ENCODE measurements at places on chromosomes 2 and 18.

DNA sequence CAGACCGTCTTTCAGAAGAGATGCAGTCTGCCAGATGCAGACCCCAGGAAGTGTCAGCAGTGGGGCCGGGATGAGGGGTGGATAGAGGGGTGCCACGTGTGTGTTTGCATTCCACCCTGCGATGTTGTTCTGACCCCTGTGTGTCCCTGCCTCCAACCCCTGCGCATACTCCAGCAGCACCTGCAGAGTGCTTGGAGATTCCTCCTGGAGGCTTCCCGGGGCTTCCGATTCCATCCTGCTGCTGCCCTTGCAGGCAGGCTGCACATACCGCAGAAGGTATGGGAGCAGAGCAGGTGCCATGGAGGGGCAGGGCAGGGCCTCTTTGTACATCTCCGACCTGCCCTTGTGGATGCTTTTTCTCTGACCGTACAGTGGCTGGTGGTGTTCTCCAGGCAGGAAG is 177.2 kb downstream of the SH3RF3 start:
- no peak for ATAC-seq

DNA sequence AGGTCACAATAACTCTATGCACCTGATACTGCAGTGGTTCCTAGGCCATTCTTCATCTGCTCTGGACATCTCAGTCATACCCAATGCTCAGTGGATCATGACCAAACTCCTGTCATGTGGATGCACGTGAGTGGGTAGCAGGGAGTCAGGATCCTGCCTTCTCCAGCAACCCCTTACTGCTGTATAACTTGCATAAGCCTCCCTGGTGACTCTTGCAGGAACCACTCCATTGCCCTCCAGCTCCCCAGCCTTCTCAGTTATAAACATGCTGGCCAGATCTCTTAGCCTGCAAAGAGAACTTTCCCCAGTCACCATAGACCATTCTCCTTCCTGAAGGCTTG is 98.6 kb upstream of the ZNF397 start:
- ATAC-seq = no peak

DNA sequence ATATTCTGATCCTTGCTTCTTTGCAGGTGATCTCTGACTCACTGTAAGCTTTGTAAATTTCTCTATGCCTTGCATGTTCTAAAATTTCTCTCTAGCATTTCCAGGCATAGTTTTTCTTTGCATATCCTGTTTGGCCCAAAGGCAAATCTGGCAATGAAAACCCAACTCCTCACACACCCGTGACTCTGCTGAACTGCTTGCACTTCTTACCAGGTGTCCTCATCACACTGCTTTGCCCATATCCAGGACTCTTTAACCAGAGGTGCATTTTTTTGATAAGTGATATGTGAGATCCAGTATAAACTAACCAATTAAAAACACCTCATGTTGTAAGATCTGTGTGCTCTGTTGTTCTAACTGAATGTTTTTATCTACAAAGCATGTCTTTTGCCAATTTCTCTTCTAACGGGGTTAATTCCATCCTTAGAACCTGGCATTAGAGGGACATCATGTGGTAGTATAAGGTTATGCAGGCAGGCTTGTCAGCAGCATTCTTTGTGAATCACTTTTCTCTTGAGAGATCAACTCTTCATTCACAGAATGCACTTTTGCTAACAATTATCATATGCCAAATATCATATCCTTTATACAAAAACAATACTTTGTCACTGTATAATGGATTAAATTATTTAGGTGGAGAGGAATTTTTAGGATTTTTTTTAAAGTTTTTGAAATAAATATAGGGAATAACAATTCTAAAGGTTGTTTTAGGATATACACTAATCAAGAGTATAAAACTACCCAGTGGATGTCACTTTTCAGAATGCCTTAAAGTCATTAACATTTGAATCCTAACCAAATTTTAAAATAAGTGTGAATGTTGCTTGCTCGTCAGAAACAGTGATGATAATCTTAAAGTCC is 20.8 kb upstream of the TMX3 start:
- no peak for ATAC-seq

DNA sequence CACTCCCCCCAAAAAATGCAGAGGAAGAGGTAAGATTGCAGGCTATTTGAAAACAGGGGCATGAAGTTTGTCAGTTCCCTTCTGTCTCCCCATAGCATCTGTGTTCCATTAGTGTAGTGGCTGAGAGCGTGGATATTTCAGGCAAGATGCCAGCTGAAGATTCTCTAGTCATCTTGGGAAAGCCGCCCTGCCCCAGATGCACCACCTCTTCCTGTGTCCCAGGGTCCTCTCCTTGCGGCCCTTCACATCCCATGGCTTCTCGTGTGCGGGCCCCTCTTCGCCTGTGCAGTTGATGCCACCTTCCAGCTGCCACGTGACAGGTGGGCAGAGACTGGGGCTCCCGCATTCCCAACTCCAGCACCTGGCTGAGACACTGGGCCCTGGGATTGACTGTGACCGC is 16.1 kb downstream of the TMEM127 start:
- peak; percentile 32 for ATAC-seq

GRCh38 chr2:222627764-222628163 is 28.1 kb downstream of the FARSB start:
- no peak for ATAC-seq

- ATAC-seq = no peak
Observed at GRCh38 chr2:15993232-15993610, 52.9 kb downstream of the MYCN start.

DNA sequence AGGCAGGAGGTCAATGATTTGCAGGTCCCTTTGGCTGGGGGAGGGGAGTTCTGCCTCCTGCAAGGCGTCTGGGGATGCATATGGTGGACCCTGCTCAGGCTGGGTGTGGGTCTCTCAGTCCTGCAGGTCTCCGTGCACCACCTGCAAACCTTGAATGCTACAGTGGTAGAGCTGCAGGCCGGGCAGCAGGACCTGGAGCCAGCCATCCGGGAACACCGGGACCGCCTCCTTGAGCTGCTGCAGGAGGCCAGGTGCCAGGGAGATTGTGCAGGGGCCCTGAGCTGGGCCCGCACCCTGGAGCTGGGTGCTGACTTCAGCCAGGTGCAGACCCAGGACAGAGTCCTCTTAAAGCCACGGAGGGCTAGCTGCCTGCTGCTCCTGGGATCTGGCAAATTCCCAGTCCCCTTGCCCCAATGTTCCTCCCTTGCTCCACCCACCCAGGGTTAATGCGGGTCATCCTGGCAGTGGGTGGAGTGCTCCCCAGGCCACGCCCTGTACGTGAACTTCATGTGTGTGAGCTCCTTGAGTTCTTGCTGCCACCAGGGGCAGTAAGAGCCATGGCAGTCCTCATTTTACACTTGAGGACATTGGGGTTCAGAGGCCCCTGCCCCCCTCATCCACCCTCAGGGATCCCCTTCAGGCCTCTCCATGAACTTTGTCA is 3.1 kb downstream of the PROM2 start:
- ATAC-seq = no peak

DNA sequence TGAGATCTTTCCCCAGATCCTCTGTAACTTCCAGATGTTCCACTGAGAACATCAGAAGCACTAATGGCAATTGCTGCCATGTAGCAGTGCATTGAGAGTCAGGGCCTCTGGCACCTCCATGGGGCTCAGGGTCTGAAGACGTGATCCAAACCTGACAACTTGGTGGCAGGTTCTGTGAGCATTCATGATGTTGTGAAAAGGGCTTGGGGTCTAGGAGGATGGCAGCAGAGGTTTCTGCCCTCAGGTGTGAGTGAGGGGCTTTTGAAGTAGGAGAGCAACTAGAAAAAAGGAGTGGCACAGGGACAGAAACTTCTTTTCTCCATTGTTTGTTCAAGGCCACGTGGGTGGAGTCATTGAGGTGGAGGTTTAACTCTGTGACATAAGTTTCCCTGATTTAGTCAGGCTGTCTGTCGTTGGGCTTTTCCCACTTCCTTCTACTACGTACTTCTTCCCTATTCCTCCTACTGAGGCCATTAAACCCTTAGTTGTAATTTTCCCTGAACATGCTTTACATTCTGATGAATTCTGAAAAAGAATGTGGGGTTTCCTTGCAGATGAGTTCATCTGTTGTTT is 13.1 kb downstream of the CFLAR start:
- ATAC-seq = no peak

DNA sequence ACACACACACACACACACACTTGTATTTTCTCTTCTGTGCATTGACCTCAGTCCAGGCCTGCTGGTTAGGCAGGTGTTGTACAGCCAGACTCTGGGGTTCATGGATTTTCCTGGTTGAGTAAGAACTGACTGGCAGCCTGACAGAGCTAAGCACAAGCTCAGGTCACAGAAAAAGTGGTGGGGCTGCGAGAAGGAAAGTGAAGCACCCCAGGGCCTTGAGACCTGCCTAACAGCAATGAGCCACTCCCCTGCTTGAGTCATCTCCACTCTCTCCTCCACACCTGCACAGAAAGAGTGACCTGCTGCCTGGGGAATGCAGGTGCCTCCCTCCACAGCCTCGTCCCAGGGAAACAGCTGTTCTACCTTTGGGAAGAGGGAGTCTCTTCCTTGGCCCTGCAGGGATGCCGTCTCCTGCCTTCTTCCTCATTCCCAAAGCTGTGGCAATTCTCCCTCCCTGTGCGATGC is 91.4 kb upstream of the LGALSL start:
- ATAC-seq = no peak

DNA sequence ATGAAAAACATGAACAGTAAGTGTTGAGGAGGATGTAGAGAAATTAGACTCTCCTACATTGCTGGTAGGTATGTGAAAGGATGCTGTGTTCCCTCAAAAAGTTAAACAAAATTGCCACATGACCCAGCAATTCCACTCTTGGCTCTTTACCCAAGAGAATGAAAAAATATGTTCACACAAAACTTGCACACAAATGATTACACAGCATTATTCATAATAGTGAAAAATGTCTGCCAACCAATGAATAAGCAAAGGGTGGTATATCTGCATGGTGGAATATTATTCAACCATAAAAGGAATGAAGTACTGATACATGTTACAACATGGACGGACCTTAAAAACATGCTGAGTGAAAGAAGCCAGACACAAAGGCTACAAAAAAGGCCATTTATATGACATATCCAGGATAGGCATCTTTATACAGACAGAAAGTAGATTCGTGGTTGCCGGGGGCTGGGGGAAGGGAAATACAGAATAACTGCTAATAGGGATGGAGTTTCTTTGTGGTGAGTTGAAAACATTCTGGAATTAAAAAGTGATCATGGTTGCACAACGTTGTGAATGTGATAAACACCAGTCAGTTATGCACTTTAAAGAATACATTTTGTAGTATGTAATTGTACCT is 85.4 kb upstream of the MYO3B start:
- no peak for ATAC-seq

GRCh38 chr2:152309352-152310214 is 25.4 kb upstream of the FMNL2 start:
- ATAC-seq = no peak

DNA sequence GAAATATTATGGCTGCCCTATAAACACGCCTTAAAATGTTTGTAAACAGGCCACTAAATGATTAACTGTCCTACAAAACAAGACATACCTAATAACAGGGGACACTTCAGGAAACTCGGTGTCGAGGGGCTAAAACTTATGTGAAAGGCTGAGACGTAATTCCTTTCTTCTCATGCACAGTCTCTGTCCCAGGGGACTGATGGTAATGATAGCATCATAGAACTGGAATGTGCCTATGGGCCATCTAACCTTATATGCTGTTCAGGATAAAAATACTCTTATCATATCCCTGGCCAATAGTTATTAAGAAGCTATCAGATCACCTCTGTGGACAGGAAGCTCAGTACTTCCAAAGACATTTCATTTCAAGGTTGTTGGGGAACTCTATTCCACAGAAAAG is 252.6 kb upstream of the RASGRP3 start:
- no peak for ATAC-seq
